ENCODE measurements at places on chromosomes 4 and X.

DNA sequence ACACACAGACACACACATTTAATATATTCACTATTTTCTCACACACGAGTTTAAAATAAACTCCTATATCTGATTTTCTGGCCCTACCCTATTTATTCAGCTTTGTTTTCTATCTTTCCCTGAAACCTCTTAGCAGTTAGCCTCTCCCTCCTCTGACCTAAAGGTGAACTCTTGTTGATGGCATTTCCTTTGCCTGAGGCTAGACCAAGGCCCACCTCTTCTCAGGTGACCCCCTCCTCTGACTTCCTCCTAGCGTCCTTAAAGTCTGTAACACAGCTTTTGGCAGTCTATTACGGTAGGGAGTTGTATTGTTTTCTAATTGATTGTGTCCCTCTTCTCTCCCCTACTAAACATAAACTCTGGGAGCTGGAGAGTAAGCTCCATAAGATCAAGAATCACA, 1.7 kb upstream of the SRPX2 start:
- DNase-seq: no peak

DNA sequence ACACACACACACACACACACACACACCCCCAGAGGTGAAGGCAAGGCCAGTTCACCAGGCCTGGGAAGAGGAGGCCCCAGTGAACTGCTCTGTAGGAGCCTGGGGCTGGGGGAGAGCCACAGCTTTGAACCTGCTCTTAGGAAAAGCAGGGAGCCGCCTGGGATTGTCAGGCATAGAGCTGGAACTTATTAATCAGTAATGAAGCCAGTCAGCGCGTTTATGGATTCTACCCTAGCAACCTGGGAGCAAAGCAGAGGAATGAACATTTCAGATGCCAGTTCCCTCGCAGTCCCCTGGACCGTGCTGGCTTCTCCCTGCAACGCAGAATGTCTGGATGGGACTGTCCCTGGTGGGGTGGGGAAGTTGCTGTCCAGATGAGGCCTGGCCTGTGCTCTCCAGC, 45.3 kb upstream of the DDX3X start:
- DNase-seq: no peak

DNA sequence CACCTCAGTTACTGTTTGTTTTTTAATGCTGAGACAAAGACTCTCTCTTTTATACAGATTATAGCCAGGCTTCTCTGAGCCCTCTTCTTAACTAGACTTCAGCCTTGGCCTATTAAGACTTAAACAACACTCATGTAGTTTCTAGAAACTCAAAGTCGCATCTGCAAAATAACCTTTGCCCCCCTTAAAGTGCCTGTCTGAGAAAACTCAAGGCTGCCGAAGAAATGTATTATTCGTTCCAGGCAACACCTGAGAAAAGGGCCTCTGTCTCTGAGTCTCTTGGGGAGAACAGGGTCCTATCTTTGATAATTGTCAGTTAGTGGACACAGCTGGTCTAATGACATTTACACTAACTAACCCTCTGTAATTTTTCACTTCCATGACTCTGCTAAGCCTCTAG, 60.8 kb upstream of the HPGD start:
- DNase-seq: no peak

- no peak for DNase-seq
Observed at GRCh38 chr4:122576261-122577188, 44.3 kb downstream of the IL21 start.

GRCh38 chr4:153221783-153222706, 17.8 kb downstream of the TRIM2 start:
- no peak for DNase-seq

DNA sequence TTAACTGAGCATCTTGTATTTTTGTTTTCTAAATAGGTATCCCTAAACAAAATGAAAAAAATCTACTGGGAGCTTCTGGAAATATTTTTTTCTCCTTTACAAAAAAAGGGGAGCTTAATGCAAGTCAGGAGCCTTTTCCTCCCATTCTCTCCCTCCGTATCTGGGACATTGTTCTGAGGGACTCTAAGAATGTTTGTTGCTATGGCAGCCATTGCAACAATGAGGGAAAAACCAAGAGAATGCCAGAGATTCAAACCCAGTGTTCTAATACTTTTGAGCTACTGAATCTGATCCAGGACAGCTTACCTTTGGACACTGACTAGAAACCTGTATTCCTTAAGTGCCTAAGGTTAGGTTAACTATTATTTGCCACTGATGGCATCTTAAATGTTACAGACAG, 485.7 kb upstream of the HS3ST1 start:
- no peak for DNase-seq

- DNase-seq: no peak
Observed at GRCh38 chrX:14501327-14501726, 28.0 kb upstream of the GLRA2 start.

GRCh38 chr4:169256101-169256612, 14.6 kb downstream of the SH3RF1 start:
- DNase-seq: no peak

DNA sequence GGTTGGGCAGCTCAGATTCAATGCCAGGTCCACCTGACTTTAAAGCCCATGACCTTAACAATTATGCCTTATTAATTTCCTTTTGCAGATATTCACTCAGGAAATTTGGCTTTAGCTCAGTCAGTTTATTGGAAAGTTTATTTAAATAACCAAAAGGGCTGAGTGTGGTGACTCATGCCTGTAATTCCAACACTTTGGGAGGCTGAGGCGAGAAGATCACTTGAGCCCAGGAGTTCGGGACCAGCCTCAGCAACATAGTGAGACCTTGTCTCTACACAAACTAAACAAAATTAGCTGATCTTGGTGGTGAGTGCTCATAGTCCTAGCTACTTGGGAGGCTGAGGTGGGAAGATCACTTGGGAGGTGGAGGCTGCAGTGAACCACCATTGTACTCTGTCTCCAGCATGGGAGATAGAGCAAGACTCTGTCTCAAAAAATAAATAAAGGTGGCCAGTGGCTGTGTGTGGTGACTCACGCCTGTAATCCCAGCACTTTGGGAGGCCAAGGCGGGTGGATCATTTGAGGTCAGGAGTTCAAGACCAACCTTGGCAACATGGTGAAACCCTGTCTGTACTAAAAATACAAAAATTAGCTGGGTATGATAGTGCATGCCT, 43.3 kb downstream of the RHOH start:
- DNase-seq: no peak

- DNase-seq: no peak
Observed at GRCh38 chr4:98674404-98675173, 16.2 kb upstream of the TSPAN5 start.

DNA sequence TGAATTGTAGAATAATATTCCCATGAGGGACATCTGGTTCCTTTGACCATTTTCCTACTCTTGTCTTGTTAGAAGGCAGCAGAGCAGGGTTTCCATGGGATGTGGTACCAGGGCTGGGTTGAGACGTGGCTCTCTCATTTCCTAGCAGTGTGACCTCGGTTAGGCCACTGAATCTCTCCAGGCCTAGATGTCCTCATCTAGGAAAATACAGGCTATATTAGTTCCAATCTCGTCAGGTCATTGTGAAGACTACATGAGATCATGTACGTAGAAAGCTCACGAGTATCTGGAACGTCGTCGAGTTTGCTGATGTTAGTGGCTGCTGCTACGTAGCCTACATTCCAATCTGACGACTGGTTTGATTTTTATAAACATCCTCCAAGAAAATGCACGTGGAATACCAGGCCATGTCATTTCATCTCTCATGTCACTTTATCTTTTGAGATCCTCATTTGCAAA, 278.2 kb upstream of the GATB start:
- DNase-seq: no peak

- no peak for DNase-seq
Observed at GRCh38 chr4:152073351-152074087, 312.7 kb upstream of the GATB start.

GRCh38 chrX:36528661-36529060, 479.5 kb upstream of the FAM47C start:
- DNase-seq: no peak

DNA sequence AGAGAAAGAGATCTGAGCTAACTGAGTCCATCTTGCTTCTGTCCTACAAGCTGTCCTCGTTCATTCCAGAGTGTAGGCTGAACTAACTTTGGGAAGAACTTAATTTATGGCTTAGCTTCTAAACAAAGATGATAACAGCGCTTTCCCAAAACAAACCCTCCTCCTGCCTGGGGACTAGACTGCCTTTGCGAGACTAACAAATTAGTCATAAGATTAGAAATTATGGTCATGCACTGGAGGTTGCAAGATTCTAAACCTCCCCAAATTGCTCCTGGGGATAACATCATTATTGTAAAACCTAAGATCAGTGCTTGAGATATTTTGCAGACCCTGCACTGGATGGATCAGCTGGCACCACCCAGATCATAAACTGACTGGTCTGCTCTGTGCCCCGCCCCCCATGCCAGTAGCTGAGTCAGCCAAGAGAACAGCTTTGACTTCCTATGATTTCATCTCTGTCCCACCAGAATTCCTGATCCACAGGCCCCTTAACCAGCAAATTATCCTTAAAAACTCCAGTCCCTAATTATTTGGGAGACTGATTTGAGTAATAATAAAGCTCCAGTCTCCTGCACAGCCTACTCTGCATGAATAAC, 883.3 kb downstream of the TRIML1 start:
- no peak for DNase-seq

DNA sequence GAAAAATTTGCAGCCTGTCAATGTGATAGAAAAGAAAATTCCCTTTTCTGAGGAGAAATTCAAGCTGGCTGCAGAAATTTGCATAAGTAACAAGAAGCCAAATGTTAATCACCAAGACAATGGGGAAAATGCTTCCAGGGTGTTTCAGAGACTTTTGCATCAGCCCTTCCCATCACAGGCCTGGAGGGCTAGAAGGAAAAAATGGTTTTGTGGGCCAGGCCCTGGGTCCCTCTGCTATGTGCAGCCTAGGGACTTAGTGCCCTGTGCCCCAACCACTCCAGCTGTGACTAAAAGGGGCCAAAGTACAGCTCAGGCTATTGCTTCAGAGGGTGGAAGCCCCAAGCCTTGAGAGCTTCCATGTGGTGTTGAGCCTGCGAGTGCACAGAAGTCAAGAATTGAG, 23.9 kb downstream of the ZNF275 start:
- DNase-seq: no peak

All from activated T-helper 1 cell treated with anti-CD3 and anti-CD28 coated beads, Interleukin-2, amount 50 U/mL, for 16 hours (primary cell).